ENCODE measurements at places on chromosomes 1 and 21.

- DNase-seq, result peak; percentile 11
These were observed 39.8 kb upstream of the ZC3H12A start for GRCh38 chr1:37434292-37435225.

GRCh38 chr1:99674115-99675064, 28.5 kb downstream of the PALMD start:
- no peak for DNase-seq

GRCh38 chr1:235663628-235664027, 14.0 kb upstream of the GNG4 start:
- no peak for DNase-seq

GRCh38 chr1:45172005-45172404, 34.4 kb downstream of the ZSWIM5 start:
- DNase-seq, result no peak

GRCh38 chr1:206488466-206488865, 18.2 kb downstream of the IKBKE start:
- no peak for DNase-seq

DNA sequence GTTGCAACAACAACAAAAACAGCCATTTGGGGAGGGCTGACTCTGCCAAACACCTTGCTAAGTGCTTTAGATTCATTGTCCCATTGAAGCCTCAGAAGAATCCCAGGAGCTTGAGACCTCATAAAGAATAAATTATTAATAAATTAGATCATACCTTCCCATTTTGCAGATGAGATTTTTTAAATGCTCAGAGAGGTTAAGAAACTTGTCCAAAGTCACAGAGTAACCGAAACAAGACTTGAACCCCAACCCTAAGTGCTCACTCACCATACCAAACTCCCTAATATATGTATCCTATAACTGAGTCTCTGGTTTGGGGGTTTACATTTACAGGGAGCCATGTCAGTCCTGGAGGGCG, 3.6 kb downstream of the CRYBG2 start:
- no peak for DNase-seq

GRCh38 chr1:247118946-247119446, 14.8 kb upstream of the ZNF669 start:
- DNase-seq, result no peak

All from GM04504 (cell line).